DND-41 (cell line): ENCODE measurements at places on chromosomes 11 and 22.

DNA sequence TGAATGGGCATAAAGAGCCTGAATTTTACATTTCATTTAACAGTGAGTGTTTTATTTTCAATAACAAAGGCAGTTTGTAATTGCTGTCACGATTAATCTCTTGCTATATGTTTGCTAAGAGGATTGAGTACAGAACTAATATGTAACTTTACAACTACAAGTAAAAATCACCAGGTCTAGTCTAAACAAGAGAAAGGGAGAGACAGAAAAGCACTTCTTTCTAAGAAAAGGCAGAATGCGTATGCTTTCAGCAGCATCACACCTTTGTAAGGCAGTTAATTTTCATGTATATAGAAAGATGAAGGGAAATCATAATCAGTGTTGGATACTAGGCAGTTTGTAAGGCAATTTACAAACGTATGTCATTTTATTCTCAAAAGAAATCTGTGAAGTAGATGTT, 169.8 kb downstream of the NELL1 start:
- H3K4me3 ChIP-seq, result no peak overlapping the region
- no peaks in the 10 kb centered on the region for H3K4me1 ChIP-seq
- H3K27me3 ChIP-seq, result no peaks in the 10 kb centered on the region
- no peaks in the 10 kb centered on the region for H3K36me3 ChIP-seq
- no peak overlapping the region for H3K27ac ChIP-seq

DNA sequence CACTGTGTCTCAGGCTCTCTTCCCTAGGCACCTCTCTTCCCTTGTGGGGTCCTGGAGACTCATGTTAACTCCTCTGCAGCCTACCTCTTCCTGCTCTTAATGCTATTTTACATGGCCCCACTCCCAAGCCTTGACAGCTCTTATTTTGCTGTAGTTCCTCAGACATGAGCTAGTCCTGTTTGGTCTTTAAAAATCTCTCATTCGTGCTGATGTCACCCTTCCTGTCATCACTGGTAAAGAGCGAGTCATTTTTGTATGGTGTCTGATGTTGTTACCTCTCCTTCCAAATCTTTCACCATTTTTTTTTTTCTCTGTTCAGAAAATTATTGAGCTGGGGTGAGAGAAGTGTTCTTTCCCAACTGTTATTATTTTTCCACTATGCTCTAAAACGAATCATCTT, 84.8 kb upstream of the ZBED5 start:
- no peak for DNase-seq
- no peak overlapping the region for H3K27ac ChIP-seq
- no peaks in the 10 kb centered on the region for H3K4me1 ChIP-seq
- H3K4me3 ChIP-seq, result no peak overlapping the region
- peaks cover 37% of the 10 kb centered on the region for H3K27me3 ChIP-seq

DNA sequence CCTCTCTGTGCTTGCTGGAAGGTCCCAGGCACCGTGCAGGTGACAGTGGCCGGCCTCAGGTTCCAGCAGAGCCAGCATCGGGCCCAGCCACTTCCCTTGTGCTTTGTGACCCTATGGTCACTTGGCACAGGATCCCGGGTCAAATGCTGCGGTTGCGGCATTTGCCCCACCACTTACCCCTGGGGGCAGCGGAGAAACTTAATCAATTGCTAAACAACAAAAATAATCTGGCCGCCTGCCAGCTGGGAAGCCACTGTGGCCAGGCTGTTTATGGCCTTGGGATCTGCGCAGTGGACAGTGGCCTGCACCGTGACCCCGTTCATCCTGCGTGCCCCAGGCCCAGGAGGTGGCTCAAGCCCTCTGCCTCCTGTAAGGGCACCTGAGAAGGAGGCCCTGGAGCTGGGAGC, 65.0 kb downstream of the LRP5 start:
- H3K27ac ChIP-seq, result no peak overlapping the region
- no peaks in the 10 kb centered on the region for H3K27me3 ChIP-seq
- 0 out of 2 replicates have a peak, but pooled peaks cover 11% of the 10 kb centered on the region for H3K36me3 ChIP-seq
- H3K4me3 ChIP-seq, result no peak overlapping the region
- no peak for DNase-seq
- no peaks in the 10 kb centered on the region for H3K4me1 ChIP-seq

DNA sequence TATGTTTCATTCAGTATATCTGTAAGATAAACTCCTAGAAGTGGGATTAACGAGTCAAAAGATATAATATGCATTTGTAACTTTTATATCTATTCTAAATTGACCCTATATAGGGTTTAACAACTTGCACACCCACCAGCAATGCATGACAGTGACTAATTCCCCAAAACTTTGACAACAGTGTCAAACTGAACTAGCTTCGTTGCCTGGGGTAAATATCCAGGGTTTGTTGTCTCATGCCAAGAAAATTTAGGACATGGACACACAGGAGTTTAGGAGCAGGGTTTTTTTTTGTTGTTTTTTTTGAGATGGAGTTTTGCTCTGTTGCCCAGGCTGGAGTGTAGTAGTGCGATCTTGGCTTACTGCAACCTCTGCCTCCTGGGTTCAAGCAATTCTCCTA, 5.1 kb downstream of the SNU13 start:
- no peak for DNase-seq
- no peaks in the 10 kb centered on the region for H3K27me3 ChIP-seq
- no peak overlapping the region for H3K27ac ChIP-seq
- peaks cover 50% of the 10 kb centered on the region for H3K4me1 ChIP-seq
- peaks cover 32% of the 10 kb centered on the region for H3K36me3 ChIP-seq

DNA sequence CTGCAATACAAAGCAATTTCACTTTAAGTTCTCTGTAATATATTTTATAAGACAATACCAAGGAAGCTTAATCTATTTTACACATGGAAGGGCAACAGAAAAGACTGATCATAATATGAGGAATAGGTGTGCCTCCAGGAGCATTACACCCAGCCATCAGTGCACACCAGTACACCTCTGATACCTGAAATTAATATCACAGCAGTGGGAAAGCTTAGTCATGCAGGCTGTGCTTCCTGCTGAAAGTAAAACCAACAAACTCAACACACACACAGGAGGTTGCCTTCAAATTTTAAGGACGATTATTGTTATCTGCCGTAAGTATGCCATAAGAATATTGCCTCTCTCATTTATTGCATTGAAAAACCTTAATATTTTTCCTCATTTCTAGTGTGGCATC, 1119.1 kb upstream of the TENM4 start:
- no peaks in the 10 kb centered on the region for H3K36me3 ChIP-seq
- H3K4me1 ChIP-seq, result no peaks in the 10 kb centered on the region
- DNase-seq, result no peak
- no peak overlapping the region for H3K4me3 ChIP-seq

DNA sequence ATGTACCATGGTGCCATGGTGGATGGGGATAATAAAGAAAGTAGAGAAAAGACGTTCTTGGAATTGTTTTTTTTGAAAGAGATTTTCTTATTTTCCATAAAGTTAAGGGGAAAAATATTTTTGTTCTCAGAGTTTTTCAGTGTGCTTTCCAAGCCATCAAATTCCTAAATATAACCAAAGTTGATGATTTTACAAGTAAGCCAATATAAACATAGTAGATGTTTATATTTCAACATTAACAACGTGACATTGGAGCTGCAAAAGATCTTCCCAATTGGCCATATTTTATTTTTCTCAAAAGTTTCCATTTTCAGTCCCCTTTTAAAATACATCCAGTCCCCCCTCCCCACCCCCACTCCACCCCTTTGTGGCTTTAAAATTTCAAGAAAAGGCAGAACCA, 80.9 kb upstream of the PICALM start:
- no peak for DNase-seq
- peaks cover 7% of the 10 kb centered on the region for H3K27me3 ChIP-seq
- no peak overlapping the region for H3K4me3 ChIP-seq
- peaks cover 21% of the 10 kb centered on the region for H3K4me1 ChIP-seq
- H3K27ac ChIP-seq, result no peak overlapping the region
